Fibroblast of skin of right biceps (primary cell): ENCODE measurements at places on chromosomes 11 and 22.

DNA sequence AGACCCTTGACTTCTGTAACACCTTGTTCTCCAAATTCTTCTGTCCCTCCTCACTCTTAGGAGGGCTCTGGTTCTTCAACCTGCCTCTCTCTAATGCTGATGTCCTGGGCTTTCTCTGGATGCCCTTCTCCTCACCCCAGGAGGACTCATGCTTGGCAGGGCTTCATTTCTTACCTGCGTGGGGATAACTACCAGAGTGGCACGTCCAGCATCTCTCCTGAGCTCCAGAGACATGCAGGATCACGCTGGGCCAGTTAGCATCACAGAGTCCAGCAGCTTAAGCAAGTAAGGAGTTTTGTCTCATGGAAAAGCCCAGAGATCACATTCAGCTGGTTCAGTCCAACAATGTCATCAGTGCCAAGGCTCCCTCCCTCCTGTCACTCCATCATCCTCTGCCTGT is 36.4 kb downstream of the RTL6 start:
- DNase-seq, result no peak

GRCh38 chr11:60944490-60945294 is 7.3 kb downstream of the SLC15A3 start:
- no peak for DNase-seq

- no peak for DNase-seq
These were observed 48.4 kb downstream of the DBX1 start for GRCh38 chr11:20111871-20112270.

DNA sequence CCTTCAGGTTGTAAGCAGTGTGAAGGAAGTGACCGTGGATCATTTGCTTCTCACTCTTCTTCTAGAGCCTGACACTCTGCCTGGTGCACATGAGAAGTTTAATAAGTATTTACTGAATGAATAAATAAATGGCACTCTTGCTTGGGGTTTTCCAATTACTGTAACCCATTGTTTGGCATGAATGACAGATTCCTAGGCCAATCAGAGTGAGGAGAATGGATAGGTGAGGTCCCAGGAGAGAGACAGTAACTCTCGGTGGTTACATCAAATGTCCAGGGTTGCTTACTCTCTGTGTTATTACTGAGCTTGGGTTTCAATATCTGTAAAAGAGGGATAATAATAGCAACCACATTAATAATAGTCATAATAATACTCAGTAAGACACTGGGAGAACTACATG is 204.2 kb upstream of the ISX start:
- no peak for DNase-seq

DNA sequence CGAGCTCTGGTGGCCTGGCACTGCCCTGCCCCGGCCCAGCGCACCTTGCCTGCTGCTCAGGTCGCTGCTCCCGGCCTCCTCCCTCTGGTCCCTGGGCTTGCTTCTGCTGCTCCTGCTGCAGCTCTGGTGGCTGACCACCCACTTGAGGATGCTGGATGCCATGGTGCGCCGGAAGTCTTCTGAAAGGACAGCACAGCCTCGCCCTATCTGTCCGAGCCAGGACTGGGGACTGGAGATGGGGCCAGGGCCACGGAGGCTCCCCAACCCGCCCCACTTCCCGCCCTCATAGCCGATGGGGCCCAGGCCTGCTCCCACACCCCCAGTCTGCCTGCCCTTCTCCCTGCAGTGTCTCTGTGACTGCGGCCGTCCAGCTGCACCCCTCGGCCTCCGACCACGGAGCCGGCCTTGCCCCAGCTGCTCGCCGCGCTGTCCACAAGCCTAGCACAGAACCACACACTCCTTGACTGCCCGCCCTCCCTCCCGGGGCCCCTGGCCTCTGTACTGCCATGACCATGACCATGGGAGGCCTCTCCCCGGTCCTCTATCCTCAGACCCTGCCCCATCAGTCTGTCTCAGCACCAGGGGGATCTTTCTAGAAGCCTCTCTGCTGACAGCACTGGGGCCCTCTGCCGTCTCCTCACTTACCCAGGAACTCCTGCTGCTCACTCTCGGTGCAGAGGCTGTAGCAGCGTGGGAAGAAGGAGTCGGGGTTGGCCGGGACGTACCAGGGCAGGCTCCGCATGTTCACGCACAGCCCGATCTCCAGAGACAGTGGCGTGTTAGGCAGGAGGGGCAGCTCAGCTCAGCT is 12.7 kb downstream of the TTLL8 start:
- DNase-seq, result no peak

DNA sequence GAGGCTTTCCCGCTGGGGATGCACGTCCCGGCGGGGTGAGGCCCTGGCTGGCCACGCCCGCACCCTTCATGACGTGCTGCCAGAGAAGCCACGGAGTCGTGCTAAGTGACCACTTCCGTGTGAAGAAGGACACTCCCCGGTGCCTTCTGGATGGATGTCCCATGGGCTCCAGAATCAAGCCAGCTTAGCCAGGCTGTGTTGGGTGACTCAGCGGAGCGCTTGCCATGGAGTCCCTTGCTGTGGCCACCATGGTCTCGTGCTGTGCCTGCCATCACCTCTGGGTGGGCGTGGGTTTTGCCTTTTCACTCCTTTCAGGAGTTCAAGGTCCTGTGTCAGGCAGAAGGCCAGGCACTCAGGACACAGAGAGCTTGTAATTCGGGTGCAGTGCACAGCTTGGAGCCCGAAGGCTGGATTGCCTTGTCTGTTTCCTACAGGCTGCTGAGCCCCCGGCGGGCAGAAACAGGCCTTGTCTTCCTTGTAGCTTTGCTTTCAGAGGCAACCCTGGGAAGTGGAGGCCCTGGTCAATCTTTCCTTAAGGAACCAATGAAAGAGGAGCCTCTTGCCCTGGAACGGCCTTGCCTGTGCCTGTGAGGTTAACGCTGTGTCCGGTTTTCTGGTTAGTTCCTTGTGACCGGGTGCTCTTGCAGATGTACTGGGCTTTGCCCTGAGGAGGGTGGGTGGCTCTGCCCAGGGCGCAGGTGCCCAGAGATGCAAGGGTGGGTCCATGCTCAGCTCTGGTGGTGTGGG is 268.6 kb downstream of the TBC1D22A start:
- DNase-seq, result peak; percentile 51

DNA sequence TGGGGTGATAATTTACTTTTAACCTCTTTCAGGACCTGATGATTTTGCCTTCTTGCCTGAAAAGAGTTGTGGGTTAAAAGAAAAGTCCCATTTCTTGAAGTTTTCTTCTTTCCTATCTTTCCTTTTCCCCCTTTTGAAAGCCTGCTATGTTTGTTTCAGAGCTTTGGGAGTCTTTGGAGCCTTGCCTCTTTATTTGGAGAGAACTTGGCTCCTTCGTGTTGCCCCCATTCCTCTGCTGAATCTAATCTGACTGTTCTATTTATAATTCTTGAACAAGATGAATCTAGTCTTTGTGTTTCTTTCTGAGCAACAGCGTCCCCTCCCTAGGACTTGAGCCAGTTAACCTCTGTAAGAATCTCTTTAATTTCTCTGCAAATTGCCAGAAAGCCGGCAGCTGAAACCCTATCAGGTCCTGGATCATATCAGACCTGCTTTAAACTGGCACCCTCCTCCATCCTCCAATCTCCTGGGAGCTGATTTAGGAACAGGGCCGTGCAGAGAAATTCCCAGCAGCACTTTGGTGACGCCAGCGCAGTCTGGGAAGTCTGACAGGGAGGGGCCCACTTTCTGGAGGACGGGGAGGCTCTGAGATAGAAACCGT is 289.1 kb upstream of the SORL1-AS1 start:
- DNase-seq, result peak; percentile 60

DNA sequence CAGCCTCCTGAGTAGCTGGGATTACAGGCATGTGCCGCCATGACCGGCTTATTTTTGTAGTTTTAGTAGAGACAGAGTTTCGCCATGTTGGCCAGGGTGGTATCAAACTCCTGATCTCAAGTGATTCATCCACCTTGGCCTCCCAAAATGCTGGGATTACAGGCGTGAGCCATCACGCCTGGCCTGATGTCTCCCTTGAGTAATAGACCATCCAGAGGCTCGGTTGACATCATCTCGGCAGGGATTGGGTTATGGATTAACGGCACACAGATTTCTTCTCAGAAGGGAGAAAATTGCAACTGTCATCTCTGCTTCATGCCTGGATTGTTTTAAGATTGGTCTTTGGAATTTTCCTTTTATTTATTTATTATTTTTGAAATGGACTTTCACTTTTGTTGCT is 239.2 kb upstream of the LARGE1 start:
- no peak for DNase-seq

DNA sequence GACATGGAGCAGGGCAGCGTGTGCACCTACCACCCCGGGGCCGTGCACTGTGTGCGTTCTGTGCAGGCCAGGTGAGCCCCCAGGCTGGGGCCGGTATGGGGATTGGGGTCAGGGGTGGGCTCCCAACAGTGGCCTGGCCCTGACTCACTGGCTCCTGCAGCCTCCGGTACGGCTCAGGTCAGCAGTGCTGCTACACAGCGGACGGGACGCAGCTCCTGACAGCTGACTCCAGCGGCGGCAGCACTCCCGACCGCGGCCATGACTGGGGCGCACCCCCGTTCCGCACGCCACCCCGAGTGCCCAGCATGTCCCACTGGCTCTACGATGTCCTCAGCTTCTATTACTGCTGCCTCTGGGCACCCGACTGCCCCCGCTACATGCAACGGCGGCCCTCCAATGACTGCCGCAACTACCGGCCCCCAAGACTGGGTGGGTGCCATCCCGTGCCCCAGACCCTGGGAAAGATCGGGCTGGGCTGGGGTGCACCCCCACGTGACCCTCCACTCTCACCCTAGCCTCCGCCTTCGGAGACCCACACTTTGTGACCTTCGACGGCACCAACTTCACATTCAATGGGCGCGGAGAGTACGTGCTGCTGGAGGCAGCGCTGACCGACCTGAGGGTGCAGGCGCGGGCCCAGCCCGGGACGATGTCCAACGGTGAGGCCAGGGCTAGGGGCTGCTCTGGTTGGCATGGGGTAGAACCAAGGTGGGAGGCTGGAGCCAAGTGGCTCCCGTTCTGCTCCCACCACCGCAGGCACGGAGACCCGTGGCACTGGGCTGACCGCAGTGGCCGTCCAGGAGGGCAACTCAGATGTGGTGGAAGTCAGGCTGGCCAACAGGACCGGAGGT is 4.4 kb downstream of the SUSD2 start:
- DNase-seq, result no peak

GRCh38 chr22:50192436-50193204 is 6.9 kb downstream of the TRABD start:
- DNase-seq, result no peak

DNA sequence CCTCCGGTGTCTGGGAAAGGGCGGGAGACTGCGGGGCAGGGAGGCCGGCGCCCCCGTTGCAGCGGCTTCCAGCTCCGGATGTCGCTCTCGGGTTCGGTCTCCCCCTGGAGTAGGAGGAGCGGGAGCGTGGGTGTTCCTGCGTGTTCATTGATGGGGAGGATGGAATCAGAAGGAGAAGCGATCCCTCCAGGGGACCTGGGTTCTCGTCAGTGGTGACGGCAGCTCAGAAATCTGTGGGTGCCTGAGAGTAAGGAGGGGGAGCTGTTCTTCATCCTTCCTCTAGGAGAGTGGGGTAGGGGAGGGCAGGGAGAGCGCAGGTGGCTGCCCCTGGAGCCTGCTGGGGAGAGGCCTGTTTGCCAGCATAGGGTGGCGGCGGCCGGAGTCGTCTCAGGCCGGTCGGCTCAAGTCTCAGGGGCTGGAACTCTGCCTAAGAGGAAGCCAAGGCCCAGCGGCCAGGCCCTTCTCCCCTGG is 1.1 kb downstream of the UBASH3B start:
- no peak for DNase-seq

GRCh38 chr22:26471522-26471921 is 12.1 kb downstream of the HPS4 start:
- peak; percentile 90 for DNase-seq

DNA sequence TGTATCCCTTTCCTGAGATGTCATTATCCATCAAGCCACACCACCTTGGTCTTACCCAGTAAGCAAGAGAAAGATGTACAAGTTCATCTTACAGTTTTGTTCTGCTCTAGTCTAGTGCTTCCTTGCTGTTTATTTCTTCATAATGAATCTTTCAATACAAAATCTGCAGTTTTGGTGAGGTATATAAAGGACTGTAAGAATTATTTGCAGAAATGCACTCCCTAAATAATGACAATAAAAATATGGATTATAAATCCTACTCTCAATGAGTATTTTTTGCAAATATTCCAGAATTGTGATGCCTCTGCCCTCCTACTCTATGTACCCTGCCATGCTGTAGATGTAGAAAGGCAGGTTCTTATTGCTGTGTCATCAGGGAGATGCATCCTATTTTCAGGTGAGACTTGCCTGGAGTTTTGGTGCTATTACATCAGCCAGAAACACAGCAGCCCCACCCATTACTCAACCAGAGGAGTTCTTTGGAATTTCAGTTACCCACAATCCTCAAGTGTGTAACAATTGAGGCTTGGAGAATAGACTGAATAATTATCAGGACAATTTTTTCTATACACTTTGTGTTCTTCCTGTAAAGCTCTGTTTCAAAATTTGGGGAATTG is at the start of gene OR10S1:
Gene OR10S1, minus strand, starts transcription at position 51 of the 617 bp plus-strand sequence. CDS start 117 bp downstream, outside the sequence.
- no peak for DNase-seq

GRCh38 chr11:36411202-36411640 is 98.9 kb downstream of the TRAF6 start:
- no peak for DNase-seq

- no peak for DNase-seq
These were observed 14.5 kb downstream of the SMTNL1 start for GRCh38 chr11:57551941-57552340.

GRCh38 chr11:19403196-19403895 is 162.6 kb upstream of the E2F8 start:
- DNase-seq, result no peak

DNA sequence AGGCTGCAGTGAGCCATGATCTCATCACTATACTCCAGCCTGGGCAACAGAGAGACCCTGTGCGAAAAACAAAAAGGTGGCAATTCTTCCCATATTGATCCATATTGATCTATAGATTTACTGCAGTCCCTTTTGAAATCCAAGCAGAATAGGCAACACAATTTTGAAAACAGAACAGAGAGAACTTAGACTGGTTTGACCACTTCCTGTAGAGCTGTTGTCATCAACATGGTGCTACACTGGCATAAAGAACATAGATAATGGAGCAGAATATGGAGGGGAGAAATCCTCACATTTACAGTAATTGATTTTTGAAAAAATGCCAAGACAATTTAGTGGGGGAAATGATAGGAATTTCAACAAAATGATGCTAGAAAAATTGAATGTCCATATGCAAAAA is 34.1 kb downstream of the GRK3 start:
- no peak for DNase-seq

GRCh38 chr11:72781063-72781312 is 12.9 kb downstream of the STARD10 start:
- no peak for DNase-seq

DNA sequence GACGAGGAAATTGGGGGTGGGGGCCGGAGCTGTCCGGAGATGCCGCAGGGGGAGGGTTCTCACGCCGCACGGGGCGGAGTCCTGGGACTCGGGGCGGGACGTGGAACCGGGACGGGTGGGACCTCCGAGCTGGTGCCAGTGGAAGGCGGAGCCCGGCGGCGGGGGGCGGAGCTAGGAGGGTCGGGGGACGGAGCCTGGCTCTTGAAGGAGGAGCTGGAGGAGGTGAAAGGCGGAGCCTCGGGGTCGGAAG is 271 bp downstream of the FKBP2 start:
- peak; percentile 99 for DNase-seq

GRCh38 chr11:2718817-2719438 is 19.1 kb upstream of the KCNQ1OT1 start:
- DNase-seq, result no peak

- no peak for DNase-seq
These were observed 55.7 kb downstream of the FAM168A start for GRCh38 chr11:73542175-73542574.
